Cerebellar nuclear complex (tissue), 1 donor: ENCODE measurements at places on chromosomes 12 and 14.

DNA sequence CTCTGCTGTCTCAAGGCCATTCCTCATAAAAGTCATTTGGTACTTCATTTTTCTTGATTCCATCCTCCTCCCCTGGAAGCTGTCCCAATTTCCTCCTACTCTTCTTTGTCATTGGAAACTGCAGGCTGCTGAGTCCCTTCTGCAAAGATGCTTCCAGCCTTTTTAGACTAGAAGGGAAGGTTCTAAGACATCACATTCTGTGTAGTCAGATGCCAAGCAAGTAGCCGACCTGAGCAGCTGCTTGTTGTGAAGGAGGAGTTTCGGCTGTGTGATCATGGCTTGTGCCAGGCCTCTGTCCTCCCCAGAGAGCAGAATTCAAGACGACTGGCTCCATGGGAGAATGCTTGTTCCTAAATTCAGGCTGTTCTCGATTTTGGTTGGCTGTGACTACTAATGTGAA is 8.7 kb downstream of the RFC5 start:
- DNase-seq = no peak

GRCh38 chr14:67680941-67681340 is 6.5 kb upstream of the VTI1B start:
- DNase-seq = no peak

GRCh38 chr14:81435391-81436295 is 35.5 kb upstream of the STON2 start:
- no peak for DNase-seq

DNA sequence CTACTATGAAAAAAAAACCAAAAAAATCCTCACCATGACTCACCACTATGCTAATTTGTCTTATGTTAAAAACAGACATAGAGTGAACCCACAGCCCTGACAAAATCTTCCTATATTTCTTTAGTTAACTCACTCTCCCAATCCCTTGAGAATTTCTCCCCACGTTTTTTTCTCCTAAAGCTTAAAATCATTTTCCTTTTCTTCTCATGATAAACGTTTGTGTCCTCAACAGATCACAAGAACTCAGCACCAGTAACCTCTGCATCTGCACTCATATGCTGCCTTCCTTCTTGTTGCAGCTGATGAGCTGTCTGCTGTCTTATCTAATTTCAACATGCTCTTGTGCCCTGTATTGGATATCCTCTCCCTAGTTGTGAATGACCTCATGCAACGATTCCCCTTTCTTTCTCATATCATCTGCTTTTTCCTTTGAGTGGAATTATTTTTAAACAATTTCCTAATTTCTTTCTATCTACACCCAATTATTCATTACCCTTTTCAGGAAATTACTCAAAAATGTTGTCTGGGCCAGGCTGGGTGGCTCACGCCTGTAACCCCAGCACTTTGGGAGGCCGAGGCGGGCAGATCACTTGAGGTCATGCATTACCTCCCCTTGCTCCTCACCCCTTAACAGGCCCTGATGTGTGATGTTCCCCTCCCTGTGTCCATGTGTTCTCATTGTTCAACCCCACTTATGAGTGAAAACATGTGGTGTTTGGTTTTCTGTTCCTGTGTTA is 427.5 kb upstream of the MGAT4C start:
- no peak for DNase-seq

DNA sequence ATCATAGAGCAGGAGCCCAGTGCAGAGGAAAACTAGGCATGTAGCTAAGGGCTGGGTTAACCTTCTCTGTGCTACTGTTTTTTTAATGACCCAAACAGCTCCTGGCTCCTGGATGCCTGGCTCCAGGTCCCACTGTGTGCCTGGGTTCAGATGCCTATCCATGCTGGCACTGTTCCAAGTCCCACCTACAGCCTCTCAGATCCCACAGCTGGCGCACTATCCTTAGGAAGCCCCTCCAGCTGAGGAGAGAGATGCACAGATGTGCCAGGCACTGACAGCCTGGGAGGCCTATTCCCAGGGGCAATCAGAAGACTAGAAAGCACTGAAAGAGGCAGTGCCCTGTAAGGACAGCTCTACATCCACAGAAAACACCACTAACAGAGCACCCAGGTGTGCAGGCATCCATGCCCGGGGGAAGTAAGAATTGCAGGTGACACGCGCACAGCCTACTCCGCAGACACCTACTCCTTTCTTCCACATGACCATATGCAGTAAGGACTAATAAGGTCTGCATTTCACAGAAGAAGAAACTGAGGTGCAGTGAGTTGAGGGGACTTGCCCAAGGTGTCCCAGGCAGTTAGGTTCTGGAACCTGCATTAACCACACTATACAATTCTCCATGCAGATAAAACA is 51.2 kb downstream of the PITPNM2 start:
- no peak for DNase-seq

- DNase-seq = no peak
These were observed 21.5 kb downstream of the ALDH2 start for GRCh38 chr12:111788178-111788654.

DNA sequence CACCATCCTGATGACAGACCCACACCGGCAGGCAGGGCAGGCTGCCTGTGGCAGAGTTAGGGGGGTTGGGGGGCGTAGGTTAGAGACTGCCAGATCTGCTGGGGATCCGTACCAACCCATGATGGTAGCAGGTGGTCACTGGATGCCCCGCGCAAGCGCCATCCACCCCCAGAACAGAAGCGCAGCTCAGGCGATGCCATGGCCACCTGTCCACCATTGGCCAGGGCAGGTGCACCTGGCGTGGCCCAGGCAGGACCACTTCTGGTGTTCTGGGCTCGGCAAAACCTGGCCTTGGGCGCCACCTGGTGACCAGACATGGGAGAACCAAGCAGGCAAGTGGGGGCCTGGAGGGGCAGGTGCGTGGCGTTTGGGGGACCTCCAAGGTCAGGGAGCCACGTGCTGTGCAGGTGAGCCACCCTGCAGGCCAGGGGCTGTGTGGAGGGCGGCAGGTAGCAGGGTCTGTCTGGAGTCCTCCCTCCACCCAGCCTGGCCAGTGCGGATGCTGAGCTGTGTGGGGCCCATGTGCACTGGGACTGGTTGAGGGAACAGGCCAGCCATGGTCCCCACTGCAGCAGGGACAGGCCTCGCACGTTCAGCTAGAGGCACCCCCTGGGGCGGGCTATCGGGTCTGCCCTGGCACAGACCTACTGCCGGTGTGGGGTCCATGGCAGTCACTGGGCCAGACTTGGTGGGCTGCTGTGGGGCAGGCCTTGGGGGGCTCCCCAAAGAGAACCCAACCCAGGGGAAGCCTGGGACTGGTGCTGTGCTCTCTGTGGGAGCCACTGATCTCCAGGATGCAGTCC is 15.6 kb downstream of the BAG5 start:
- DNase-seq = peak; percentile 63

DNA sequence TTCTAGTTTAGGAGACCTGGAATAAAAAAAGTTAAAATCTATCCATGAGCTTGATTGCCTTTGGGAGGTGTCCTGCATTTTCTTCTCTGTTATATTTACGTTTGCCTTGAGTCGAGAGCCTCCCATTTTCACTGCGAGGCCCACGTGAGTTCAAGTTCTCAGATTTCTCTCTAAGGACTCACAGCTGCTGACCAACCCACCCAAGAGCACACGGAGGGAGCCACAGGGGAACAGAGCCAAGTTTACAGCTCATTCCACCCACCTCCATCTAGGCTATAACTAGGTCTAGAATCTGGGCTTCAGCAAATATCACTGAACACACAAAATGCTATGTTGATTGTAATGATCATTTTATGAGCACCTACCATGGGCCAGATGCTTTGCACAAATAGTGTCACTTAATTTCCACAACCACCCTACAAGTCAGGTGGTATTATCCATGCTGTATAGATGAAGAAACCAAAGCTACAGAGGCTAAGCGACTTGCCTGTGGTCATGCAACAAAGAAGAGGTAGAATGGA is 16.7 kb downstream of the ALDH1L2 start:
- DNase-seq = no peak

GRCh38 chr14:95948558-95948981 is 71.9 kb downstream of the TUNAR start:
- no peak for DNase-seq

DNA sequence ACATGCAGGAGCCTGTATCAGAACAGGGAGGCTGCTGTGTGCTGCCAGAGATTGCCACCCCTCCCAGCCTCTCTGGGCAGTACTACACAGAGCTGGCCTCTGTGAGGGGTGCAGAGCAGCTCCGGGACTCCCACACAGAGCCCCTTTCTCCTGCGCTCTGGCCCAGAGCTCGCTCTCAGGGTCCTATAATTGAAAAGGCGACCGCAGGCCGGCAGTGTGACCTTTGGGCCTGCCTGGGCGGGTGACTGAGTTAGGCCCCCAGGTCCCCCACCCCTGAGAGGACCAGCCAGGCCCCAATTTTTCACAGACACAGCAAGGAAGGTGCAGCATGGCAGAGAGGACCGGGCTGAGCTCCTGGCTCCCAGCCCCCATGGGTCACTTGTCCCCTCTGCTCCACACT is 136.4 kb downstream of the ZFP36L1 start:
- DNase-seq = no peak

DNA sequence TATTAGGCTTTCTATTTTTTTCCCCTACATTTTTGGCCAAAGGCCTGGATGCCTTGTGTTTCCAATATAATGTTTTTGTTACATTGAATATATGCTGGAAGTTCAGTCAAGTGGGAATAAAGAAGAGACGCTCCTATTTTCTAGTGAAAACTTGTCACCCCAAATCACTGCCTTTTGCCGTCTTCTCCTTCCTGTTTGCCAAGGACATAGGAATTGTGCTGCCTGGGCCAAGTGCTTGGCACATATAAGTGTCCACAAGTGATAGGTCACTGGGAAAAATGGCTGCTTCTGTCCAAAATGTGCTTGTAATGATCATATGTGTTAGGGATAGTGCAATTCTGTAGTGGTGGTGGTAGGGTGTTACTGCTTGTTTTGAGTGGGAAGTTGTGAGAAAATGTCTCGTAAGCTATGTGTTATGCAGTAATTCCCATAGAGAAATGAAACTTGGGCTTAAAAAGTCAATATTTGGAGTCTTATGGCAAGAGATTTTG is 11.6 kb upstream of the KCNJ8 start:
- no peak for DNase-seq

- DNase-seq = no peak
These were observed 73.5 kb downstream of the ARMH4 start for GRCh38 chr14:58078471-58078870.

- no peak for DNase-seq
These were observed 117.3 kb downstream of the ERC1 start for GRCh38 chr12:1108276-1108675.

DNA sequence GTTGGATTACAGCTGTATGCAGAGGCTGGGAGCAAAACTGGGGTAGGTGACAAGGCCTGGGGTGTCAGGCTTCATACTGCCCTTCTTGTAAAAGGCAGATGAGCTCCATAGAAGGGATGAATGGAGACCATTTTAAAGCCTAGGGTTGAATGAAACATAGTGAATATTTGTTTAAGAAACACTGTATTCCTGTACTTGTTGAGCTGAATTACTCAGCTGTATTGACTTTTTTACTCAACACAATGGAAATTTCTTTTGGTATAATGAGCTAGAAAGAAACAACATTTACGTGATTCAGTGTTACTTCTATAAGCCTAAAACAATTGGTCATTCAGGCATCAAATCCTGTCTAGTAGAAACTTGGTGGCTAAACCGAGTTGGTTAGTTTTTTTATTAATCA is 14.1 kb downstream of the ATP6V0A2 start:
- no peak for DNase-seq

DNA sequence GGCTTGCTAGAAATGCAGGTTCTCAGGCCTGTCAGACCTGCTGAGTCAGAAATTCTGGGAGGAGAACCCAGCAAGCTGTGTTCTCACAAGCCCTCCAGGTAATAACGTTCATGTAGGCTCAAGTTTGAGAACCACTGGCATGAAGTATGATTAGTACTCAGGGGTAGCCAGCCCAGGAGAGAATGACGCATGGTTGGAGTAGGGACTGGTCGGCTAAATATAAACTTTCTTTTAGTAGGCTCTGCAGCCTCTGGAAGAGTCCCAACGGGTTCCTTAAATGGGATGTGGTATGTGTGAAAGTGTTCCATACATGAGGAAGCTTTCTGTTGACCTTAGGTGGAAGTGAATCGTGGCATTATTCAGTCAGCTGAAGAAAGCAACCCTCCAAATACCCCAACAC is 209.3 kb downstream of the SLC41A2 start:
- DNase-seq = no peak
